ENCODE measurements at places on chromosomes 1 and 21. TPM values are rescaled to one million over a fixed set of nuclear protein-coding genes. Genes with fewer than 3 reads are reported as not detected.

The ATAD3C gene
- total RNA-seq = not detected

The CFAP45 gene
- 0.24 TPM for total RNA-seq

The TMEM240 gene
- total RNA-seq = not detected

The SLAMF9 gene
- 12.1 TPM for total RNA-seq

The ZFYVE9 gene
- total RNA-seq = 44.3 TPM

The TFF1 gene
- not detected for total RNA-seq

The HUNK gene
- total RNA-seq = under 0.01 TPM

The C1orf52 gene
- total RNA-seq = 18.6 TPM

The KCNJ10 gene
- not detected for total RNA-seq

The LCE1E gene
- 0.24 TPM for total RNA-seq

The FAM3B gene
- total RNA-seq = 0.72 TPM

The SPATC1L gene
- 2.4 TPM for total RNA-seq

The SHISAL2A gene
- total RNA-seq = not detected

The DRAXIN gene
- not detected for total RNA-seq

The FMO4 gene
- 0.85 TPM for total RNA-seq

The PRDX6 gene
- 301 TPM for total RNA-seq

The KCNJ15 gene
- total RNA-seq = 36.9 TPM

The RNF223 gene
- 3.8 TPM for total RNA-seq

The APOBEC4 gene
- not detected for total RNA-seq

The PLA2G2C gene
- not detected for total RNA-seq

The NBPF10 gene
- total RNA-seq = 1.3 TPM

The BMP8A gene
- not detected for total RNA-seq

The FTCD gene
- total RNA-seq = not detected

The PRR9 gene
- not detected for total RNA-seq

The KCNA2 gene
- total RNA-seq = not detected

Measured in tracheal epithelial cell (primary cell).